ENCODE measurements at places on chromosomes 4 and X. TPM values are rescaled to one million over a fixed set of nuclear protein-coding genes. Genes with fewer than 3 reads are reported as not detected.

KLHL13 gene
- 44.9 TPM for total RNA-seq

NAT8L gene
- total RNA-seq = 2.7 TPM

HS6ST2 gene
- total RNA-seq = 18.5 TPM

SAGE1 gene
- not detected for total RNA-seq

PDE6B gene
- 17.3 TPM for total RNA-seq

GPR34 gene
- total RNA-seq = 0.88 TPM

ARHGAP24 gene
- total RNA-seq = 29.6 TPM

SASH3 gene
- 0.67 TPM for total RNA-seq

CTAG1A gene
- not detected for total RNA-seq

MTTP gene
- total RNA-seq = 92.2 TPM

CDKL2 gene
- total RNA-seq = 0.83 TPM

CLCN4 gene
- 3.8 TPM for total RNA-seq

NDNF gene
- 27.5 TPM for total RNA-seq

EDA2R gene
- total RNA-seq = 6.7 TPM

ETDC gene
- not detected for total RNA-seq

RHOXF1 gene
- not detected for total RNA-seq

ABCG2 gene
- 10.0 TPM for total RNA-seq

ARL9 gene
- total RNA-seq = not detected

PNCK gene
- 2.8 TPM for total RNA-seq

SPATA4 gene
- total RNA-seq = not detected
